ENCODE measurements at places on chromosomes 3 and 15.

- no peak for DNase-seq
Measured at GRCh38 chr3:64239841-64240240, 14.6 kb upstream of the PRICKLE2 start.

DNA sequence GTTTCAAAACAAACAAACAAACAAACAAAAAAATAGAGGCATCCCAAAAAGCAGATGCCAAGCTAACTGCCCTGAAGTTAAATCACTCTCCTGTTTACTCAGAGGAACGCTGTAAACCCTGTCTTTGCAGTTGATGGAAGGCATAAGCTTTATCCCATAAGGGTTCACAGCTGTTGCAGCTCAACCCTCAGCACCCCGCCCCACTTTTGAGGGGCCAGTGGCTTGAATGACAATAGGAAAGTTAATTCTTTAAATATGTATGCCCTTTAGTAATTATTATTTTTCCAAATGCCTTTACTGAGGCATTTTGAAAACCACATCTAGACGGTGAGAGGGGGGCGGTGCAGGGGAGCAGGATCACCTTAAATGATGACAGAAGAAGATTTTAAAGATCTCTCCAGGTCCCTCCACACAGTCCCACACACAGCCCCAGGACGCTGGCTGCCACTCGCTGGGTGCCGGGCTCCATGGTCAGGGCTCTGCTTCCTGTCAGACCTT, 272.1 kb downstream of the FAM43A start:
- DNase-seq = no peak

- no peak for DNase-seq
Measured at GRCh38 chr3:120339362-120339761, 9.8 kb downstream of the LRRC58 start.

DNA sequence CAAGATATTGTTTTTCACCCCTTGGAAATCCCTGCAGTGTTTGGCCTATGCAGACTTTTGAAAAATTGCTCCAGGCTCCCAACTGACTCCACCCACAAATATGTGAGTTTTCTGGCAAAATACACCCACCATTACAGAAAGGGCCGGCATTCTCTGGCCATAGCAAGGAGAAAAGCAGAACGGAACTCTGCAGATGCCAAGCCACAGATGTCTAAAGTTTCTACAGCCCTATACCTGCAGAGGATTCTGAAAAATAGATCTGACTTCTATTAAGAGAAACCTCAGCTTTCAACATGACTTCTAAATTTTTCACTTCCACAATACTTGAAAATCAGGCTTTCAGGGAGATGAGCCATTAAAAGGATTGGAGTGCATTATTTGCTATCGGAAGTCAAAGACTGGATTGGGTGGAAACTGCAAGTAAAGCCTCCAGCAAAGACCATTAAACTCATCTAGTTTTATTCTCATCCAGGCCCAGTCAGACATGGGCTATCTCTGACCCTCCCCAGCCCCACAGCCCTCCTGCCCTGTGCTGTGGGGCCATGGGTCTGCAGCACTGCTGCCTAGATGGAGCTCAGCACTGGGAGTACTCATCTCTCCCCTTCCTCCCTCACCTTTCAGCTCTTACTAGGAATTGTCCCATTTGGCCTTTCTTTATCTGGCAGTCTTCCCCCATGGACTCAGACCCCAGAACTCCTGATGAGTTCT, 243.1 kb upstream of the GOLGA6L4 start:
- no peak for DNase-seq

DNA sequence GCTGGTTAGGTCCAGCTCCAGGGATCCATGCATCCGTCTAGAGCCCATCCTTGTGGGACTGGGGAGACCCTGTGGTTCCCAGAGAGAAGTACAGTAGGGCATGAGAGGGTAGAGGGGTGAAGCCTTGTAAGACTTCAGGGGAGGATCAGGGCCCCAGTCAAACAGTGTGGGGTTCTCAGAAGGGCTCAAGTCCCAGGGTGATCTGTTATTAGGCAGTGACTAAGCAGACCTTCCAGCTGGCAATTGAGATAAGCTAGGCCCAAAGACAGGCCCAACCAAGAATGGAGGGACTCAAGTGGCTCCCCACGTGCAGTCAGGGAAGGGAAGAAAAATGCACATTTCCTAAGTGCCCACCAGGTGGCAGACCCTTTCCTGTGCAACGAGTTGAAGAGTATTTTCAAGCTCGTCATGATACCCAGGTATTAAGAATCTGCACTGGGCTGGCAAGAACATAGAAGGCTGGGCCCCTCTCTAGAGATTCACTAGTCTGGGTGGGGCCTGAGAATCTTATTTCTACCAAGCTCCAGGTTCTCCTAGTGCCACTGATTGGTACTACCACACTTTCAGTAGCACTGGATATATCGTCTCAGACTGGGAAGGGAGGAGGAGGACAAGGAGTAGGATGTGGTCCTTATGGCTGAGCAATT, 240.8 kb downstream of the NR1D2 start:
- peak; percentile 59 for DNase-seq

GRCh38 chr15:75565062-75565970, 13.8 kb downstream of the PTPN9 start:
- DNase-seq = no peak

- DNase-seq = no peak
Measured at GRCh38 chr3:14847613-14848541, 29.1 kb downstream of the FGD5 start.

DNA sequence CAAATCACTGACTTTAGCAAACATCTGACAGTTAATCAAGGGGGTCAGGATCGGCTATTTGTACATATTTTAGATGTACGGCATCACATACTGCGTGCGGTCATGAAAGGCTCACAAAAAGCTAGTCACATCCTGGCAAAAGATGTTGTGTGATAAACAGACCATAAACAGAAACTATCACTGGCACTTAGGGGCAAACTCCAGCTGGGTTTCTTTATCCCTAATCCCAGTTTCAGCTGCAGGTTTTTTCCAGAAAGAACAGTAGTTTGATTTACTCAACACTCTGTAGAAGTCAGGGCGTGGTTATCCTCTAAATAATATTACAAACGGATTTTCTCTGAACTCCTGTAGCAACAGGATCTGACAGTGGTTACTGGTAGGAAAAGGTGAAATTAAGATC, 112.4 kb upstream of the BHLHE40 start:
- peak; percentile 30 for DNase-seq

DNA sequence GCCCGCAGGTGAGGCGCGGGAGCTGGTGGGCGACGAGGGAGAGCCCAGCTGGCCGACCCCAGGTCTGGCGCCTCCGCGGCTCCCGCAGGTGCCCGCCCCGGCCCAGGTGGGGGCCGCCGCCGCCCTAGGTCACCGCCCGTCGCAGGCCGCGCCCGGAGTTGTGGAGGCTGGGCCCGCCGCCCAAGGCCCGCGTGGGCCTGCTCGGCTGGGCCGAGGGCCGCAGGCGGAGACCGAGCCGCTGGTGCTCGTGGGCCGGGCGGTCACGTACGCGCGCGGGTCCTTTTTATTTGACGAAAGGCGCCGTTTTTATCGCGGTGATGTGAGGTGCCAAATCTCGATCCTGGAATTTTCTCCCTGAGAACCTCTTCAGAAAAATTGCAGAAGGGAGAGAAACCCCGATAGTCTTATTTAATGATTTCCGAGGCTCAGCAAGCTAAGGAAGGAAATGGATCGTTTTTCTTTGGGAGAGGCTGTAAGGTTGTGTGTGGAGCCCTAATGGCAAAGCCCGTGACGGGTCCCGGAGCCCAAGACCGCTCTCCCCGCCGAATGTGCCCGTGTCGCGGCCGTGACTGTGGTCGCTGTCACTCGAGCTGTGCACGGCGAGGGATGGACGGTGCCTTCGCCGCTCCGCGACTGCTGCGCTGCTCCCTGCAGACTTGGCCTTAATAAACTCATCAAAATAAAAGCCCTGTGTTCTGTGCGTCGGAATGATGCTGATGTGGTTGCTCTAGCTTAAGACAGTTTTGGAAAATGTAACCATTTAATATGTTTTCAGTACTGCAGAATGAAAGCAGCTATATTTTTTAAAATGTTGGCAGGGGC, 612 bp downstream of the APPL1 start:
- peak; percentile 85 for DNase-seq

DNA sequence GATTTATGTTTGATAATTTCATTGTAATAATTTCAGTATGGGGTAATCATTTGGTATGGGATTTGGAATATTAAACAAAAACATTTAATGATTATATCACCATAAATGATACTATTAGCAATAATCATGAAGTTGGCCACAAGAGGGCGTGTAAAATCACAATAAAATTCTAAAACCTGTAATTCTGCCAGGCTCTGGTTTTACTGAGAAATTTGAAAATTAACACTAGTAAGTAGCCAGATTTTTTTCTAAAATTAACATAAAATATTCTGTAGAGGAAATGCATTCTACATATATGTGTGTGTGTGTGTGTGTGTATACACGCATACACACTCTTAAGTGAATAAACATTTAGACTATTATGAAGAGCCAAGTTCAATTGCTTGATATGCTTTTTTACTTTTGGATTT, 40.5 kb downstream of the FEZF2 start:
- DNase-seq = no peak

DNA sequence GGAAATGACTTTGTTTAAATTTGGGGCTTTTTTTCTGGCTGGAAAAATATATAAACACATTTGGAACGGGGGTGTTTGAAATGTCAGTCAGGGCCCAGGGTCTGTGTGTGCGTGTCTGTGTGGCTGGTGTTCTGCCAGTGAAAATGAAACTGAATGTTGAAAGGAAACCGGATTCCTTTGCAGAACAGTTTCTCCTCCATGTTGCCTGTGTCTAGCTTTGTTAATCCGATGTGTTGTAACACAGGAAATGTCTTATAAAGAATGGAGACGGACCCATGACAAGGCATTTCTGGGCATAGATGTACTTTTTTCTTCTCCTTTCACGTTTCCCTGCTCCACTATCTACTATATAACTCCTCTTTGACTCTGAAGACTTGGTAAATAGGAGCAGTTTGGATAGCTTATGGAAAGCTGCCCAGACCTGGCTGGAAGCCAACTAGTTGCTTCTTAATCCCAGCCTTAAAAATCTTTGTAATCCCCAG, 2.8 kb downstream of the SQOR start:
- no peak for DNase-seq

DNA sequence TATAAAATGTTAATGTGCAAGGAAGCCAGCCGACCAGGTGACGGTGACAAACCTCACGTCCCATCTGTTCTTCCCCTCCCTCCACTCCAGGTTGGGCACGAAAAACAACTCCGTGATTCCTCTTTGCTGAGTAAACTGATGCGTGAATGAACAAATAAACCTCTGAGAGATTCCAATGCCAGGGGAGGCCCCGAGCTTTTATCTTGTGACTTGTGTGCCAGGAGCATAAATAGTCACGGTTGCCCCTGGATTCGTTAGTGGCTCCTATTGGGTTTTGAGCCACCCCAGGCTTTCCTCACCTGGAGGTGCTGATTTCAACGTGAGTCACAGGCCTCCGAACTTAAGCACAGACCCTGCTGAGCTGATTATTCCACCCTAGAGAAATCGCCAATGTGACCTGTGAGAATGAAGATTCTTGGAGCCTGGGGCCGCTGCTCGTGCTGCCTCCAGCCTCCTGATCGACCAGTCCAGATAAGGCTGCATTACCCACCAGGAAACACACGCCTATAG, 119.2 kb downstream of the SHQ1 start:
- no peak for DNase-seq

- DNase-seq = no peak
Measured at GRCh38 chr3:52171514-52172261, 17.5 kb upstream of the POC1A start.

GRCh38 chr3:180467177-180467576, 134.8 kb upstream of the TTC14 start:
- no peak for DNase-seq

GRCh38 chr15:66901336-66902100, 163.9 kb upstream of the SMAD3 start:
- DNase-seq = no peak

- DNase-seq = no peak
Measured at GRCh38 chr3:55675478-55675877, 188.4 kb upstream of the WNT5A start.

- no peak for DNase-seq
Measured at GRCh38 chr3:57837686-57838085, 81.6 kb downstream of the SLMAP start.

DNA sequence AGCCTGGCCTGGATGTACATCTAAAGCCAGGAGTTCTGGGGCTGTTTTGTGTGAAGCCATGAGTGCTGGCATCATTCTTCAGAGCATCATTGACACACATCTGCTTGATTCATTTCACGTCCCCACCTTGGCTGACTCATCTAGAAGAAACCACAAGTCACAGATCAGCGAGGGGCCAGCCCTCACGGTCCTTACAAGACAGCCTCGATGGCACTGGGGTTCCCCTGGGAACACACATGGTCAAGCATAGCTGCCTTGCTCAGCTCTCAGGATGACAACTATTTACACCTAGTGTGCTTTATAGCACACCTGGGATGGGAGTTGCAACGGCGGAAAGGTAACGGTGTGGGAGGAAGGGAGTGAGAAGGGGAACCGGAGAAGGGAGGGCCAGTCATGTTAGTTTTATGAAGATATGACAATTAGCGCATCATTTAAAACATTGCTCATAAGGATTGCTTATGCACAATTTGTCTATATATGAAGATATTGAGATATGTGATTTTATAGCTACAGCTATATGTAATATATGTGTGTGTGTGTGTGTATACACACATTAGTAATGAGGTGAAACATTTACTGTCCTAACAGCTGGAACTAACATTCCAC, 227.1 kb downstream of the RPLP1 start:
- no peak for DNase-seq

- peak; percentile 70 for DNase-seq
Measured at GRCh38 chr15:67137951-67138848, 72.8 kb downstream of the SMAD3 start.

GRCh38 chr3:63323766-63324165, 45.7 kb downstream of the SYNPR start:
- no peak for DNase-seq

DNA sequence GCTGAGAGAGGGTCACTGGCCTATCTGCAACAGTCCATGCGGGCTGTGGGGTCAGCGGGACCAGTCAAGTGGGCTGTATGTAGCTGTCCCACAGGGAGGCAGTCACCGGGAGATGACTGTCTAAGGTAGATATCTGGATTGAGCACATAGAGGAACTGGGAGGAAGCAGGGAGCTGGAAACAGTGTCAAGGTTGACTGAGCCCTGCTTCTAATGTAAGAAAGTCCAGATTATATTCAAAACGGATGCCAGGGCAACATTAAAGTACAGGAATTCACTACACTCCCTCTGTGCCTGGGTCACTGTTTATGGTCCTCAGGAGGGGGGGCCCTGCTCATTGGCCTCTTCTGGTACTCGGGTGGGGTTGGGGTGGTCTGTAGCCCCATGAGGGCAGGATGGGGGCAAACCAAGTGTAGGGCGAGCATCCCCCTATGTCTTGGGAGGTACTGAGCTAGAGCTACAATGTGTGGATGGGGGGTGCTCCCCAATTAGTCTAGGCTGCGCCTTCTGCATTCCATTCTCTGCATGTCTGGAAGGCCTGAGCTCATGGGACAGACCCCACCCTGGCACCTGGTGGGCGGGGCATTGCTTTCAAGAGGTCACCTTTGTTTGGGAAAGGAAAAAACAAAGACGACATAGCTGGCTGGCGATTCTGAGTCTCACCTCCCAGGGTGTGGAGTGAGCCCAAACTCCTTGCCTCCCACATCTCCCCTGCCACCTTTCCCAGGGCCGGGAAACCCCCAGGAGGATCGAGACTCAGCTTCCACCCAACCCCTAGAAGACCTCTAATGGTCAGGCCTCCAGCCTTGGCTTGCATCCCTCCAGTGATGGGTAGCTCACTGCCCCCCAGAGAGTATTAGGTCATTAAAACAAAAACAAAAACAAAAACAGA, 45.1 kb upstream of the C15orf39 start:
- no peak for DNase-seq
